ENCODE measurements at places on chromosomes 4 and X.

DNA sequence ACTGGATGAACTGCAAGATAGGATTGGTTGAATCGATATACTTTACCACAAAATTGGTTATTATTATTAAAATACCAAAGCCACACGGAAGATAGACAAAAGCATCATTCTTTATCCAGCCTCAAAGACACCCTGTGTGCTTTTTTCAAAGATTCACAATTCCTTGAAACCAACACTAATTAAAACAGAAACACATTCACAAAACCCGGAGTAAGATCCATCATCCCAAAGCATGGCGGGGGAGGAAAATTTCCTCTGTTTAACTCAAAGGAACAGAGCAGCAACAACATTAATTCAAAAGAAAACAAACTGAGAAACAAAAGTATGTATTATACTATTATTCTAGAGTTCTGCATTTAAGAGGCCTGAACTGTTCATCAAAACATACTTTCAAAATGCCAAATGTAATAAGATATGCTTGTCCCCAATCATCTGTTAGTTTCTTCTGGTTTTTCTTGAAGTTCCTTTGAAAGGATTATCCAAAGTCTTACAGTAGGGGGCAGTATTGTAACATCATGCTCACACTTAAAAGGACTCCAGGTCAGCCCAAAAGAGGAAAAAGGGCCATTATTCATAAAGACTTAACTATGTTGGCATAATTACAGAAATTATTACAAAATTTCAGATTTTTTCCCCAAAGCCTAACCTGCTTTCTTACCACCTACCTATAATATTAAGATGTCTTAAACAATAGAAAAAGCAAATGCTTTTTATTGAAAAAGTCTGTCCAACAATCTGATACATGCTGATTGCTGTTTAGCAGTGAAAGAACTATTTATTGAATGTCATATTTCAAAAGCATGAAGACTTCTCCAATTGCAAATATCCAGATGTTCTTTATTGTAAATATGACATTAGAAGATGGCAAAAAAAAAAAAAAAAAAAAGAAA lies 168.7 kb downstream of the SCFD2 start:
- DNase-seq, result no peak

GRCh38 chr4:151933122-151933827 lies 172.5 kb upstream of the GATB start:
- DNase-seq, result no peak

DNA sequence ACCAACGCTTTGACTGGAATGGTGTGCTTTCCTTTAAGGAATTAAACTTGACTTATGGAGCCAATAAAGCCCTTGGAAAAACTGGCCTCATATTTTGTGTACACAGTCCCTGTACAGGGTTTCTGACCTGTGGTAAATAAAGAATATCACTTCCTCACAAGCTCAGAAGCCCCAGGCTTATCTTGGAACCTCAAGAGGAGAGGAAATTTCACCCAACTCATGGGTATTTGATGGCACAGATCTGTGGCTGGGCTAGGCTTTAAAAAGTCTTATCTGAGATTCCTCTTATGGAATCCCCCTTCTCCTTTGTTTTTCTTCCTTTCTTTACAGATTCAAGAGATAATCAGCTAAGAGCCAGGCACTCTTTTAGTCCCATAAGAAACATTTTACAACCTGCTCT lies 89.3 kb upstream of the USP38 start:
- DNase-seq, result no peak

GRCh38 chrX:50456712-50457484 lies 13.7 kb downstream of the DGKK start:
- DNase-seq, result no peak

DNA sequence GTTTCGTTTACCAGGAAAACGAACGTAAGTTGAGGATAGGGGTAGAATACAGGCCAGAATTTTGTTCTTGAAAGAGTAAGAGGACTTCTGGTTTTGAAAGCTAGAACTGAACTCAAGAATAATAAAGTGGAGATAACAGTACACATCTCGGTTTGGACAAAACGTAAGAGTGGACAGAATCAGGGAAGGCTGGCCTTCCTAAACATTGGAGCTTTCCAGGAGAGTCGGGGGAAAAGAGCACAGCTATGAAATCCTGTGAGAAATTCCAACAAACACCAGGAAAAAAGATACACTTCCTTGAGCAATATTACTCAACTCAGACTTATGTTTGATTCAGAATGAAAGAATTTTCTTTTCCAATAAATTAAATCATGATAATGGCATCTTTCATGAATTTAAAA lies 1.2 kb downstream of the CTSO start:
- DNase-seq, result no peak

DNA sequence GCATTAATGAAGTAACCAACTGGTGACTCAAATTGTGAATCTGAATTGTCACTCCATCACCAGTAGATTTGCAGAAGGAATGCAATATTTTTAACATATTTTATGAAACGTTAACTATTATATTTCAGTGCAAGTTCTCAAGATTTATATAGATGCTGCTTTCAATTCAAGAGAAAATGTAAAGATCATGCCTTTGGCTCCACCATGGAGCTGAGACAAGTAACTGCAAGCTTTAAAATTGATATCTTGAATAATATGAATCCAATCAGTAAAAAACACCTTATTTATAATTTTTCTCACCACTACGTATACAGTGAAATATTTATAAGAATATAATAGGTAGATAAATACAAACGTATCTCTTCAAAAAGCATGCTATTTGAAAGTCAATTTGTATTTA lies 27.8 kb upstream of the GALNTL6 start:
- no peak for DNase-seq

- no peak for DNase-seq
Observed at GRCh38 chrX:103376979-103377324, 614 bp downstream of the BEX3 start.

- DNase-seq, result no peak
Observed at GRCh38 chr4:171118091-171118490, 695.1 kb upstream of the GALNTL6 start.

DNA sequence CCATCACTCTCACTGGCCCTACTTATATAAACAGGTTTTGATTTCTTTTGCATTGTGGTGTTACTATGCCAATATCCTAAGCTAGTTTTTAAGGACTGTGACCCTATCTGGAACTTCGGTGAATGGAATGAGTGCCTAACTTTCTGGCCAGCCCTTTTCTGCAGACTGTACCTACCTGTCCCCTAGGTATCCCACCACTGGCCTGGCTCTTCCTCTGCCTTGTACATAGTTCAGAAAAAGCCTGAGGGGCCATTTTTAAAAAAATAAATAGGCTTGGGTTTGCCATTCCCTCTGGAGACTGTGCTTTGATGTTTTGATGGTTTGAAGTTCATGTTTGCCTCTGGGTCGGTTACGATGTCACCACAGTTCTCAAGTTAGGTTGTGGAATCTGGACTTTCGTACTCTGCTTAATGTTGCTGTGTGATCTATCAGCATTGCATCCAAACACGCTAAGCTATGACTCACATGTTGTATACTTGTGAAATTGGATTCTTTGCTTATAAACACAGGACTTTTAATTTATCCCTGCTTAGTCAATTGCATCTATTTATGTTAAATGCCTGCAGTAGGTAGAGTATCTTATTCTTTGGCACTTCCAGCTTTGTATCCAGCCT lies 182.0 kb downstream of the ANKRD50 start:
- DNase-seq, result no peak

DNA sequence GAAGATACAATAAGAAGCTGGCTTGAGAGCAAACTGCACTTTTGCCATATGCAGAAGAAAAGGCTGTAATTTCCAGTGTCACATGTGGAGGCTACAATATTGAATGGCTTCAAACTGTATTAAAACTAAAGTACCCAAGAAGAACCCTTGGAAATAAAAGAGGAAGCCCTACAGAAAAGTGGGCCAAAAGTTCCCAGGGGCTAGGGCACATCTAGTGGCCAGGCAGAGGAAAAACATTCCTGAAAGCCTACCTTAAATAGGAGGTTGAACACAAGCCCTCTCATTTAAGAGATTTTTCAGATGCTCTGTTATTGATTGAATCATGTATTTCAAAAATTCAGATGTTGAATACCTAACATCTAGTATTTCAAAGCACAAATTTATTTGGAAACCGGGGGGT lies 40.6 kb upstream of the PRDX4 start:
- no peak for DNase-seq

GRCh38 chr4:52249581-52249980 lies 198.5 kb downstream of the SPATA18 start:
- no peak for DNase-seq

DNA sequence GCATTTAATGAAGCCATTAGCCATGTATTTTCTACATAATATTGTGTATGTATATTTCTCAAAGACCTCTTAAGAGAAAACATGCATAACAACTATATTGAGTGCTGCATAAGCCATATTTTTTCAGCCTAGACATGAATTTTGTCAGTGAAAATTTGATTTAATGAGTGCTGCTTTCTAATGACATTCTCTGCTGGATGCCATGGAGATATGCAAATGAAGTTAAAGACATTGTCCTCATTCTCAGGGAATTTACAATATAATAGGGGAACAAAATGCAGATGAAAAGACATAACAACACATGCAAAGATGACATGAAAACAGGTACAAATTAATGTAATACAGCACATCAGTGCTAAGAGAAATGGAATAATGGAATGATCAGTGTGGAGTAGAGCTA lies 118.7 kb downstream of the ATOH1 start:
- no peak for DNase-seq

DNA sequence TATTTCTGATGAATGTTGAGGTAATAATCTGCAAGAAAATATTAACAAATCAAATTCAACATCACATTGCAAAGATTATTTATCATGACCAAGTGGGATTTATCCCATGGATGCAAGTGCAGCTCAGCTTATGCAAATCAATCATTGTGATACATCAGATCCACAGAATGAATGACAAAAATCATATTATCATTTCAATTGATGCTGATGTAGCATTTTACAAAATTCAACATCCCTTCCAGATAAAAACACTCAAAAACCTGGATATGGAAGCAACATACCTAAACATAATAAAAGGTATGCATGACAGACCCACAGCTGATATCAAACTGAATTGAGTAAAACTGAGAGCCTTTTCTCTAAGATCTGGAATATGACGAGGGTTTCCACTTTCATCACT lies 1915.4 kb downstream of the ARAP2 start:
- no peak for DNase-seq

GRCh38 chr4:70714079-70714887 lies 7.5 kb upstream of the RUFY3 start:
- no peak for DNase-seq

GRCh38 chr4:187656959-187657358 lies 338.6 kb upstream of the ZFP42 start:
- no peak for DNase-seq

GRCh38 chrX:39841604-39842003 lies 256.2 kb downstream of the BCOR start:
- no peak for DNase-seq

DNA sequence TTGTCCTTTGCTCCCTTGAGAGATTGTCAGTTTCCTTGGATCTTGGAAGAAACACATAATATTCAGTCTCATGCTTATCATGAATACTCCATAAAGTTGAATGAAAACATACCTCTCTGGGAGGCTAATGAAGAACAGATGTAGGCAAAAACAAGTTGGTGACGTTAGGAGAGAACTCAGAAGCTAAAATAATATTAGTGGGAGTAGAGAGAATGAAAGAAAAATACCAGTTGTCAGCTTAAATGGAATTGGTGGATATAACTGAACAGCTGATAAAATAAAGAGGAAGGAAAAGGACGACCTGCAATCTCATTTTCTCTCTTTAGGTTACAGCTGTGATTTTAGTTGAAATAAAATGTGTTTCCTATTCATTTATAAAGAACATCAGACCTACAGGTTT lies 124.8 kb downstream of the SNCA start:
- DNase-seq, result no peak

GRCh38 chr4:127968586-127968985 lies 3.4 kb downstream of the ABHD18 start:
- DNase-seq, result no peak

GRCh38 chrX:77442728-77443127 lies 4.5 kb upstream of the FGF16 start:
- DNase-seq, result no peak

- DNase-seq, result no peak
Observed at GRCh38 chr4:150323406-150324325, 245.4 kb downstream of the DCLK2 start.

- no peak for DNase-seq
Observed at GRCh38 chr4:152828122-152828521, 48.4 kb downstream of the ARFIP1 start.

DNA sequence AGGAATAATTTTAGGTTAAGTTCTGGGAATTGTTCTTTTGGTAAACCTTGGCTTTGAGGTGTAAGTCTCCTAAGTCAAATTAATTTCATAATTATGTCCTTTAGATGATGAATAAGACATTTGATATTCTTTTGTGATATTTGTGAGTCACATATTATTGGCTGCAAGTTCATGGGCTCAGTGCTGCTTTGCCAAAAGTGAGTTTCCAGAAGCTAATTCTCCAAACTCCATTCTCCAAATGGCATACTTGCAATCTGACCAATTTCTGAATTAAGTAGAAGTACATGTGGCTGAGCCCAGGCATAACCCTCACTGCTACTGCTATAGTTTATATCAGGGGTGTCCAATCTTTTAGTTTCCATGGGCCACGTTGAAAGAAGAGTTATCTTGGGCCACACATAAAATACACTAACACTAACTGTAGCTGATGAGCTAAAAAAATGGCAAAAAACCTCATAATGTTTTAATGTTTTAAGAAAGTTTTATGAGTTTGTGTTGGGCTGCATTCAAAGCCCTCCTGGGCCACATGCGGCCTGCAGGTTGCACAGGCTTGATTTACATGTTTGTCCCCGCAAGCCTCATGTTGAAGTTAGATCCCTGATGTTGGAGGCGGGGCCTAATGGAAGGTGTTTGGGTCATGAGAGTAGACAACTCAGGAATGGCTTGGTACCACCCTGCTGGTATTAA lies 196.1 kb downstream of the ZNF330 start:
- no peak for DNase-seq

GRCh38 chr4:39323821-39324220 lies 42.3 kb downstream of the RFC1 start:
- DNase-seq, result no peak

- DNase-seq, result no peak
Observed at GRCh38 chr4:121344098-121344497, 36.7 kb downstream of the QRFPR start.

- no peak for DNase-seq
Observed at GRCh38 chr4:53676402-53676871, 85.2 kb upstream of the LNX1 start.

DNA sequence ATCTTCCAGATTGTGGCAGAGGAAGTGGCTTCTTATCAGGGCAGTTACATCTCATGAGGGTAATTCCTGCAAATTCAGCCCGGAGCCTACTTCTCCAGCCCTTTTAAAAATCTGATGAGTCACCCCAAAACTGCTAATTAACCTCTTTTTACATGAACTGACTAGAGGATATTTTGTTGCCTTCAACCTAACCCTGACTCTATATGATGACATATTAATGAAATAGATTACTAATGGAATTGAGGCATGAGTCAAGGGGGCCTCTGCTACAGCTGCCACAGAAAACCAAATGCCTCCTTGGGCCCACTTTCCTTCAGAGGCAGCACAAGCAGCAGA lies 72.5 kb downstream of the QRFPR start:
- DNase-seq, result no peak

- no peak for DNase-seq
Observed at GRCh38 chr4:114717432-114717831, 118.8 kb downstream of the UGT8 start.

Measured in NCI-H187 treated with DMSO at 0.1 percent for 48 hours (cell line).